Stimulated activated CD8-positive, alpha-beta memory T cell treated with anti-CD3 and anti-CD28 coated beads, Interleukin-4, amount 100 ng/mL, for 24 hours (primary cell): ENCODE measurements at places on chromosomes 12 and 14.

- no peak for DNase-seq
Measured at GRCh38 chr14:105366386-105367074, 31.8 kb upstream of the TEX22 start.

DNA sequence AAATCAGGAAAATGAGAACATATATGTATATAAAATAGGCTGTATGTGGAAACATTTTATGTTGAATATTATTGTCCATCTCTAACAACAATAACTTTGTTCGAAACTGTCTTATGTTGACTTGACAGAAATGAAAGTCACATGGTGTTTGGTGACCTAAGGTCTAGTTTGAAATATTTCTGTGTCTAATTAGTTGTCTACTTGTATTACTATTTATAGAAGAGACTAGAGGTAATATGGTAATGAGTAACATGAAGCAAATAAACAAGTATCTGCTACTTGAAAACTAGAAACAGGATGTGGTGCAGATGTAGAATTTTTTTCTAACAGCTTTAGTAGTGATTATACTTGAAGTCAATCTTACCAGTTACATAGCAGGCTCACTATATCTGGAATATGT lies 3.9 kb downstream of the GPHN start:
- DNase-seq, result no peak

DNA sequence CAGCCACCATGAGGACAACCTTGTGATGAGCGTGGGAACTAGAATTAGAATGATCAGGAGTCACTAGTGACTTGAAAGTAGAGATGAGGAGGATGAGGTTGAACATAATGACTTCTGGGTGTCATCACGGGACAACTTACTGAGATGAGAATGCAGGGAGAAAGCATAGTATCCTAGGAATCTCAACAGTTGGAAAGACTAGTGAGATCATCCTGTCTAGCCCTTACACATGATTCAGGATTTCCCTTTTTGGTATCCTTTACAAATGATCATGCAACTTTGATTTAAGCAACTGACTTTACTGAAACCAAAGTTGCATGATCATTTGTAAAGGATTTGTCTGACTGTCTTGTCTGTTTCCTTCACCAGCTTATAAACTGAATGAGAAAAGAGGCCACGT lies 51.8 kb upstream of the HIF1A start:
- DNase-seq, result no peak

- DNase-seq, result no peak
Measured at GRCh38 chr12:6374028-6374785, 1.2 kb downstream of the SCNN1A start.

- DNase-seq, result no peak
Measured at GRCh38 chr14:103488071-103488470, 34.6 kb downstream of the CKB start.

- no peak for DNase-seq
Measured at GRCh38 chr12:9040484-9041186, 51.3 kb downstream of the KLRG1 start.

DNA sequence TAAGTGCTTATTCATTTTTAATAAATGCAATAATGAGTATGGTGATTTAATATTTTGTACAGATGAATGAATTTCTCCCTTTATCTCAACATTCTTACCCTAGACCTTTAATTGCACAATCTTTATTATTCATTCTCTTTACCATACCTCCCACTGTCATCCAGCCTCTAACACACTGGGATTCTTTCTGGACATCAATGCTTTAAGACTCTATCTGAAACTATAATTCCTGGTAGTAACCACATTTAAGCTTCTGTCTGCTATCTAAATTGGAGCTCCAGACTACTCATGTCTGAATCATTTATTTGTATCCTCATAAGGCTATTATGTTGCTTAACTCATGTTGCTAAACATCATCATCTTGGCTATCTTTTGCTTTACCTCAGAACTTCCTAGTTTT lies 270.2 kb downstream of the ALG10B start:
- no peak for DNase-seq

- DNase-seq, result no peak
Measured at GRCh38 chr12:74647256-74647655, 109.6 kb downstream of the ATXN7L3B start.

DNA sequence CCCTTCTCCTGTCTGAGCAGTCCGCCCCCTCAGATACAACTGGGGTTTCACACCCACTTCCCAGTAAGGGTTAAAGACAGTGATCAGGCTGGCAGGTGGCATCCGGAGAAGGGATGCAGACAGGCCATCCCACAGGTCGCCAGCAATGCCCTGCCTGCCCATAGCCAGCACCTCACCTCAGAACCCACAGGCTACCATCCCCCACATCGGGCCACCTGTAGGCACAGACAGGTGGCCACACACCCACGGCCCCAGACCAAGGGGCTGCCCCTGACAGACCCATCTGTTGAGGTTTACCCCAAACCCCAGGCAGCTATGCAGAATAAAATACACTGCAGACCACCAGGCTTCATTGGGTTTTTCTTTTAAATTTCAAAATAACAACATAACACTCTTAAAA lies 57.5 kb downstream of the CCNK start:
- no peak for DNase-seq

- no peak for DNase-seq
Measured at GRCh38 chr12:12930633-12931219, 21.2 kb downstream of the GPRC5D start.

- DNase-seq, result no peak
Measured at GRCh38 chr14:68939893-68940613, 39.0 kb downstream of the ACTN1 start.

GRCh38 chr12:117119592-117120198 lies 20.5 kb upstream of the TESC start:
- no peak for DNase-seq

- no peak for DNase-seq
Measured at GRCh38 chr12:88556213-88556774, 24.0 kb downstream of the KITLG start.

DNA sequence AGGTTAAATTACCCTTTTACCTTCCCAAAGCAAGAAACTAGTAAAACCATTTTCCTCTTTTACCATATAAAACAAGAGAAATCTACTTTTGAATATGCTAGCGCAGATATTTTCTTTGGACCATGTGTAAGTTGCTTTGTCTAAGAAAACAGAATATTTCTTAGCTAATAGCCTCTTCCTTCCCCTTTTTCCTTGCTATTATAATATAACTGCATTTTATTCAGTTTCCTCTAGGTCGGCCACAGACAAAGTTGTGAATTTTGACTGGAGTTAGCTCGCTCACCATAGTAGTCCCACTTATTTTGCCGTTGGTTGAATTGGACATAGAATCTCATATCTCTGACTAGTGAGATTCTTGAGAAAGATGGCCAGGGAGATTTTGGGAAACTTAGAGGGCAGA lies 115.6 kb downstream of the PLEKHA5 start:
- DNase-seq, result no peak

DNA sequence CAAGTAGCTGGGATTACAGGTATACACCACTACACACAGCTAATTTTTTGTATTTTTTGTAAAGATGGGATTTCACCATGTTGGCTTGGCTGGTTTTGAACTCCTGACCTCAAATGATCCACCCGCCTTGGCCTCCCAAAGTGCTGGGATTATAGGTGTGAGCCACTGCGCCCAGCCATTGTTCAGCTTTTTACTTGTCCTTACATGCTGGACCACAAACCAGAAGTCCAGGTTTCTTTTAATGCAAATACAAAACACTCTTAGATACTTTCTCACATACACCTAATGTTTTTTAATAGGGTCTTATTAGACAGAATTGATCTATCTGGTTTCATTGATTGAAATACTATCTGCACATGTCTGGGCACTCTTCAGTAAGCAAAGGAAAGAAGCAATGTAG lies 40.5 kb downstream of the BTG1 start:
- DNase-seq, result no peak
